Non-pigmented ciliary epithelial cell (primary cell): ENCODE measurements at places on chromosomes 7 and 10.

- DNase-seq: no peak
Observed at GRCh38 chr10:68156373-68157185, 47.3 kb downstream of the MYPN start.

GRCh38 chr7:149529136-149529718 is 31.6 kb upstream of the ZNF746 start:
- no peak for DNase-seq

- DNase-seq: no peak
Observed at GRCh38 chr7:139943401-139943800, 114.3 kb downstream of the TBXAS1 start.

DNA sequence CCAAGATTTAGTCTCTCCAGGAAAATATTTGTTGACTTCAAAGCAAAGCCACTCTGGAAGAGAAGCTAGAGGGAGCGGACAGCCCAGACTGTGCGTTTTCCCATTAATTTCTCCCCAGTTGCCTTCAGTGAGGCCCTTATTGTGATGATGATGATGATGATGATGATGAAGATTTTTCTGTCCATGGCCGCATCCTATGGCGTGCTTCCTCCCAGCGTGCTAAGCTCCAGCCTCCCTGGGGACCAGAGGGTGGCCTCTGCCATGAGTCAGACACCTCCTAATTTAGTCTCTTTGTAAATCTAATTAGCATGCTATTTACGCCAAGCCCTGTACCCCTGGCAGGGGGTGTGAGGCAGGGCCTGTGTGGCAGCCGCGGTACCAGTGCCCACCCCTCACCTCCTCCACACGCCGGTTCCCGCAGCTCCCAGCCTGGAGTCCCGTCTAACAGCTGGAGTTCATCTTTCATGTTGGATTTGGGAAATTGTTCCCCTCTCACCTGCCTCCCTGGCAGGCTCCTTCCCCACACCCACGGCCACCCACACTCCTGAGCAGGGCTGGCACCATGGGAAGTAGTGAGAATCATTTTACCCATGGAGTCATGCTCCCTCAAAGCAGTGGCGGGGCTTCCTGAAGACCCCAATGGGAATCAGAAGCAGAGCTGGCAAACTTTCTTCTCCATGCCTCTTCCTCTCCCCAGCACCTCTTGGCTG is 92.2 kb downstream of the C10orf105 start:
- DNase-seq: no peak

GRCh38 chr7:111224354-111225231 is 133.7 kb downstream of the LRRN3 start:
- no peak for DNase-seq

GRCh38 chr7:77858278-77858677 is 59.7 kb downstream of the PHTF2 start:
- DNase-seq: no peak

GRCh38 chr10:61188101-61188500 is 244.1 kb upstream of the RHOBTB1 start:
- DNase-seq: no peak

DNA sequence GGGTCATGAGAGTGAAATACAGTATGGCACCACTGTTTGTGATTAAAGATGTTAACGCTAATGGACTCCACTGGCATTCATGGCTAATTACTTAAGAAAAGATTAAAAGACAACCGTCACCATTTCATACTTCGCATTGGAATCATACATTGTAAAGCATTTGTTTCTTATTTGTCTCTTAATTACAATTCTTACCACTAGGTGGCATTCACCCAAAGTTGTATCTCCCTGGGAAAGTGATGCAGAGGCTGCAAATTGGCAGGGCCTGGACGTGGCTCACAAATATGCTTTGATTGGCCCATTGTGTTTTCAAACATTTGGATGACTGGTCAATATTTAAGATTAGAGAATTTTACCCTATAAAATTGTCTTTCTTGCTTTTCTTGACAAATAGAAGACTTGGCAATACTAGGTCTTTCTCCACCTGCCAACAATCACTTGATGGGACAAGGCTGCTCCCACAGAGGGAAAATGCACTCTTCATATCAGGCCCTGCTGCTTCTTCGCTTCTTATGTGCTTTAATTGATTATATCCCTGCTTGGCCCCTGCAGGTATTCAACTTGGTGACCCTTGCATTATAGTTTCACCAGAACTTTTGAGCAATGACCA is 72.1 kb upstream of the STARD3NL start:
- DNase-seq: peak; percentile 14

DNA sequence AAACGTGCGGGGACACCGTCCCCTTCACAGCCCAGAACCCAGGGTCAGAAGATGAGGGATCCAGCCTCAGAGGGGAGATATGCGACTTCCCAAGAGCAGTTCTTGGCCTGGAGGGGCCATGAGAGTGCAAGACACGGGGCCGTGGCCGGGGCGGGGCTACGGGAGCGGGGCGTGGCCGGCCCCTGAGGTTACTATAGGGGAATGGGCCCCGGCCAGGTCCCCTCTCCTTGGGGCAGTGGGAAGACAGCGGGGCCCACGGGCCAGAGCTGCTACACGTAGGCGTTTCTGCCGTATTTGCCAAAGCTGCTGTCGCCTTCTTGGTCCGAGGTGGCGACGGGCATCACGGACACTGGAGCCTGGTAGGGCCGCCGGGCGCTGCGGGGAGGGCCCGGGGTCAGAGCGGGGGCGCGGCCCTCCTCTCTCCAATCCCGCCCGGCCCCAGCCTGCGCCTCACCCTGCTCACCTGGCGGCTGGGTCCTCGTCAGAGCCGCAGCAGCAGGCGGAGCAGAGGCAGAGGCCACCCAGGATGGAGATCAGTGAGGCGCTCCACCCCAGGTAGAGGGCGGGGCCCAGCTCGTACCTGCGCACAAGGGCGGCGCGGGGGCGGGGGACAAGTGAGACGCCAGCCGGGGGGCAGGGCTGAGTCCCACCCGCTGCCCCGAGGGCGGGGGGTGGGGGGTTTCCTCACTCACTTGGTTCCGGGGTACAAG is 5.3 kb downstream of the CLDN15 start:
- no peak for DNase-seq

GRCh38 chr10:91796331-91797047 is 1.7 kb upstream of the TNKS2 start:
- no peak for DNase-seq

- no peak for DNase-seq
Observed at GRCh38 chr10:59709395-59710125, at the start of gene SLC16A9. Gene SLC16A9 (minus strand): TSS chr10:59709850. CDS start chr10:59684291, 25,559 bp downstream.

DNA sequence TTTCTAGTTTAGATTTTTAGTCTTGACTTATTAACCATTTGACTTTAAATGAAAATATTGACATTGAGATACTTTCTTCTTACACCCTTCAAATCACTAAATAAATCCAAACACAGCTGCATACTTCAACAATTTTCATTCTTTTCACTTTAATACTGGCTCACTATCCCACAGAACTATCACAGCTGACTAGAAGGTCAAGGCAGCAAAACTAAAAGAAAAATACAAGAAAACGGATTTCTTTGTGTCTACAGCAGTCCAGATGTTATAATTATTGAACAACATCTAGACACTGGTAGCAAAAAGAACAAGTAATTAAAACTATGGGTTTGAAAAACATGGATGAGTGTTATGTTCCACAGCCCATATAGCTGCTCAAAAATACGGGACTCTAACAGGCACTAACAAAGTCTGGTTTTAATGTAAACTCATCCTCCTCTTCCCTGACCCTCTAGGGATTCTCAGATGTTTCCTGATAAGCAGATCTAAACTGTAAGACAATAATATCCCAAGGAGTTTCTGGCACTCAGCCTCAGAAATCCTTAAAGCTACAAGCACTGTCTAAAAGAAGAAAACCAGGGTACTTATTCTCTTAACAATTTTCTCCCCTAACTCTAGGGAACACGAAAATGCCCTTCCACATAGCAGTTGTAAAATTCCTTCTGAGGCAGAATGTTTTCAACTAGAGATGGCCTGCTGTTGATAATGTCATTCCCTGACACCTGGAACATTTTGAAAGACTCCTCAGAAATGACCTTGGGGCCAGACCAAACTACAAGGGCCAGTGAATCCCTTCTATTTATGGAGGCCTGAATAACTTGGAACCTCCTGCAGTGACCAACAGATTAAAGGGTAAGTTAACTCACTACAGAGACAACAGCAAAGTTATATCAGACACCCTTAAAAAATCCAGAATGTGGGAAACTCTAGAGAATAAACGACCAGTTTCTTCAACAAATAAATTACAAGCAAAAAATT is 12.8 kb downstream of the DNMBP start:
- DNase-seq: no peak

- DNase-seq: no peak
Observed at GRCh38 chr7:16655394-16655793, 9.4 kb downstream of the BZW2 start.

DNA sequence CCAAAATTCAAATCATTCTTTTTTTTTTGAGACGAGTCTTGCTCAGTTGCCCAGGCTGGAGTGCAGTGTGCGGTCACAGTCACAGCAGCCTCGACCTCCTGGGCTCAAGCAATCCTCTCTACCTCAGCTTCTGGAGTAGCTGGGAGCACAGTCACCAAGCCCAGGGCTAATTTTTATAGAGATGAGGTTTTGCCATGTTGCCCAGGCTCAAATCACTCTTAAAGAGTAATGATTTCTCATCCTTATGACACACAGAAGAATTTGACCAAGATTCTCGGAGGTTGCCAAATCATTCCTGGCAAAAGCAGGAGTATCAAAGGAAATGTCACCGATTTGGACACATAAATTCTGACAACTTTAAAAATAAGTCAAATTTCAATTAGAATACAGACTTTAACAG is 39.1 kb downstream of the SIRT1 start:
- no peak for DNase-seq

DNA sequence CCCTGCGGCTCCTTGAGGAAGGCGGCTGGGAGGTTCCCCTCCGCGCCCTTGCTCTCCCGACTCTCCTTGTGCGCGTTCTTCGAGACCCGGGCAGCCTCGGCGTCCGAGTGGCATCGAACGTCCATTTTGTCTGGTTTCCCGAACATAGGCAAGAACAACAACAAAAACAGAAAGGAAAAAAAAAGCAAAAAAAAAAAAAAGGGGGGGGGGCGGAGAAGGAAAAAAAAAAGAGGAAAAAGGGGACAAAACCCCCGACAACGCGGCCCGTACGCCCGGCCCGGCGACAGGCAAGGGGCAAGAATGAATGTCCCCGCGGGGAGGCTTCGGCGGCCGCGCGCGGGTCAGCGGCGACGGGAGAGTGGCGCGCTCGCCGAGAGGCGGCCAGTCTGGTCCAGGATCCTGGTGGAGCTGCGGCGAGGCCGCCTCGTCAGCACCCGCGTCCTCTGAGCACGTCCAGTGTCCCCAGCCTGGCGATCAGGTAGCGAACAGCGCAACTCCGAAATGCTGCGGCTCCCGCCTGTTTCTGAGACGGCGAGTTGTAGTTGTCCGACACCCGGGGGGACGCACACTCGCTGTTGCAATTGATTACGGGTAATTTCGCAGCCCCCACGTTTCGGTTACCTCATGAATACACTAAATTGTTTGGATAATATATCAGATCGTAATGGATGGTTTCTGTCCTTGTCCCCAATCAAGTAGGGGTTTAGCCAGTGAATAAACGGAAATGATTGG is at the start of gene VAX1:
Gene VAX1, minus strand, starts transcription at position 360 of the 732 bp plus-strand sequence. Its CDS starts 214 bp downstream, at position 146.
- no peak for DNase-seq

DNA sequence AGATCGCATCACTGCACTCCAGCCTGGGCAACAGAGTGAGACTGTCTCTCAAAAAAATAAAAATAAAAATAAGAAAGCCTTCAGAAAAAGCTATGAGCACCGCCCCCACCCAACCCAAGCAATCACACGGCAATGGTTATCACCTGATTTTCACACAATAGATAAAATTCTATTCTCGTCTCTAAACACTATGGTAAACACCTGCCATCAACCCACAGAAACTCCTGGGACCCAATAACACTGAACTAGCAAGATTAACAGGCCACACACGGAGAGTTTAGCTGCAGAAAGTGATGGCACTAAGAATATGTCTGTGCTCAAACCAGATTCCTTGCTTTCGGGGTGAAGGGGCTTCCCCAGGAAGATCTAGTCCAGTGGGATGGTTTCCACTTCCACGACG is 173.8 kb downstream of the DIP2C start:
- DNase-seq: no peak

- DNase-seq: no peak
Observed at GRCh38 chr7:130961128-130961601, 227.2 kb upstream of the KLF14 start.

- DNase-seq: no peak
Observed at GRCh38 chr10:1050145-1050544, 1.2 kb upstream of the IDI1 start.

- no peak for DNase-seq
Observed at GRCh38 chr7:156143683-156144082, 331.4 kb upstream of the SHH start.

DNA sequence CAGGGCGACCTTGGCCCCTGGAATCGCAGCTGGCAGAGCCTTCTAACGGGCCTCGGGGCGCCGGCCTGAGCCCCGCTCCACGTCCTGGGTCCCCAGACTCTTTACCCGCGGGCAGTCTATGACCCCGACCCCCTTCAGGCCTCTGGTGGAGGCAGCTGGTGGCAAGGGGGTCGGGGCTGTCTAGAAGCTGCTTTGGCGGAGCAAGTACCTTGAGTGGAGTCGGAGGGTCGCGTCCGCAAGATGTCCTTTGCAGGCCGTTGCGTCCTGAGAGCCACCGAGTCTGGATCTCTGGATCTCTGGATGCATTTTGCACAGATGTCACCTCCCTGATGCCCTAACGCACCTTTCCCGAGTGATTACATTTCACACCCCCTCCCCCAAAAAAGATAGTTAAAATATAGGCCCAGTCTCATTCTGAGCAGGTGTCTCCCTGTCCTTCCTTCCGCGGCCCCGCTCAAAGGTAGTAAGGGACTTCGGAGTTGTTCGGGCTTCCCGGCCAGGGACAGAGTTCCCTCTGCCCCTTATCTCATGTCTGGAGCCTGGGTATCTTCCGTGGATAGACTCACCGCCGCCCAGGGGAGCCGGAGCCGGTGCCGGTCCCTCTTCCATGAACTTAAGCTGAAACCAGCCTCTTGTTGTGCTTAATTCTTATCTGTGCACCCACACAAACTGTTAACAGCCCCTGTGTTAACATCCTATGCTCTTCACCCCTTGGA is 457 bp downstream of the ACADSB start:
- DNase-seq: no peak

- peak; percentile 57 for DNase-seq
Observed at GRCh38 chr7:130141161-130141883, 63.9 kb downstream of the TMEM209 start.

- no peak for DNase-seq
Observed at GRCh38 chr10:90136731-90137316, 435.4 kb downstream of the KIF20B start.

DNA sequence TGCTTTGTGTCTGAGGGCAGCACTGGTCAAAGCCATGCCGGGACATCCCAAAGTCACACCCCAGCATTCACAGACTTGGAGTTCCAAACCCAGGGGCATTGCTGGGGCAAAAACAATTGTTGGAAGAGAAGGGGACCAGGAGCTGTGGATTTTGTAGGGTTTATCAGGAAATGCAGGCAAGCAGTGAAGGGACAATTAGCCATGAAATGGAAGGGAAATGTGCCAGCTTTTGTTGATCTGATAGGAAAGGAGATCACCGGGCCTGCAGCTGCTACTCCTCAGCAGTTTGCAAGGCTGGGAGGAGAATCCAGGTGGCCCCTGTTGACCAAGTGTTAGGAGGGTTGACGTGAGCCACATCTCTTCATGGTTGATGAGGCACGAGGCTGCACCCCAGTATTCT is 2.5 kb upstream of the BRI3 start:
- DNase-seq: no peak
